Panc1 (cell line): ENCODE measurements at places on chromosomes 2 and 18.

- DNase-seq = no peak
Observed at GRCh38 chr2:207154556-207155510, 10.9 kb downstream of the KLF7 start.

DNA sequence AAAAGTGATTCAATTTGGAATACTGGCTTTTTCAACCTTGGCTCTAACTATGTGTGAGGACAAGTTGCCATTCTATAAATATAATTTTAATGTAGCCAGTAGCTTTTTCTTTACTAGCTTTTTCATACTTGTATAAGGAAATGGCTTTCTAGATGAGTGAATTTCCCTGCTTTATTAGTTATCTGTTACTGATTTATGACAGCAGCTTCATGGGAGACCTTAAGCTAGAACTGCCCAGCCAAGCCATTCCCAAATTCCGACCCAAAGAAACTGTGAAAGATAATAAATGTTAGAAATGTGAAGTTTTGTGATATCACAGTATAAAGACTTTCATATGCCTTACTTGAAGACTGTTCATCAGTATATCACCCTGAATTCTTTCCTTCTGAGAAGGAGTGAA, 32.3 kb downstream of the BABAM2 start:
- no peak for DNase-seq

DNA sequence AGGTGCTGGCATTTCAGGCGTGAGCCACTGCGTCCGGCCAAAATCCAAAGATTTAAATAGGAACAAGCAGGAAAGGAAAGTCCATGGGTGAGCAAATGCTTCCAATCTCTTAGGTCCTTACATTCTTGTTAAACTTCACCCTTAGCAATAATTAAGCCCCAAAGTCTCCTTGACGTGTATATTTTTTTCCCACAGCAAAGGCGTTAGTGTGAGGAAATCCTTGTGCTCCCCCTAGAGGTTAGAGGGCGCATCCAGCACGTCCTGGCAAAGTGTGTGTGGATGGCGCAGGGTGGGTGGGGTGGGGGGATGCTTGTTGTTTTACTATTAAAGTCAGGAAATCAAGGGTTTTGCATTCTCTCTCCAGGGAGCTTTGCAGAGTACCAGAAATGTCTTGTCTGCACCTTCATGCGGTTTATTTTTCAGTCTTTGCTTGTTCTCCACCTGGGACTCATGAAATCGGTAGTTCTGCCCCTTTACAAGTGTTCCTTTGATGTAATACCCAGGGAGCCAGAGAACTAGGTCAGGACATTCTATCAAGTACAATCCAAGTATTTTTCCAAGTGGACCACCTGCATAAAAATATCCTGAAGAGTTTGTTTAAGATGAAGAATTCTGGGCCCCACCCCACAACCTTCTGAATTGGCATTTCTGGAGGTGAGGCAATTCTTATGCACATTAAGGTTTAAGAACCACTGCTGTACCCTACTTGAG, 22.2 kb upstream of the ITSN2 start:
- peak; percentile 61 for DNase-seq

DNA sequence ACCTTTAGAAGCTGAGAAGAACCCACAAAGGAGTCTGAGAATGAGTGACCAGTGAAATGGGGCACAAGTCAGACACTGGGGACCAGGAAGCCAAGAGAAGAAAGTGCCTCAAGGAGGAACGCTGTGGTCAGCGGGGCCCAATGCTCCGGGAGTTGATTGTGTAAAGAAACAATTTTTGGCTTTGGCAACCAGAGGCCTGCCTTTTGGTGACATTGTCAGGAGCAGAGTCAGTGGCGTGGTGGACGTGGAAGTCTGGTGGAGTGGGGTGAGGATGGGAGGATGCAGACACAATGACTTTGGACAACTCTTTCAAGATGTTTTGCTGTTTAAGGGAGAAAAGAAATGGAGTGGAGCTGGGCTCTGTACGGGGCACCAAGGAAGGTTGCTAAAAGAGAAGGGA, 100.2 kb upstream of the SEC11C start:
- no peak for DNase-seq

DNA sequence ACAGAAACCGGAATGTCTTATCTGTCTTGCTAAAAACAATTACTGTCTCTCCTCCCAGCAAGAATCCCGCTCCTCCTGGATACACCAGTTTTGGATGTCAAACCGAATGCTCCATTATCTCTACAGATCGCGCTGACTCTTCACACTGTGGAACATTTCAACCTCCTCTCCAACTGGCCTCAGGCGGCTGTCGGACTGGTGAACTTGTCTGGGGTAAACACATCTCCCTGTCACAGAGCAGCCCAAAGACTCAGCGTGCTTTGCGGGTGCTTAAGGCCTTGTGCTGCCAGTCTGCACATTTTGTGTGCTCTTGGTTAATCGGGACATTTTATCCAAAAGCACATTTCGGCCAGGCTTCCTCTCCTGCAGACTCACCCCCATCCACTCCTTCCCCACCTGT, 173.1 kb downstream of the ICOS start:
- no peak for DNase-seq

GRCh38 chr18:59488899-59489298, 129.8 kb upstream of the LMAN1 start:
- DNase-seq = no peak
